ENCODE measurements at places on chromosomes 5 and 9.

GRCh38 chr5:82290908-82291307 lies 12.8 kb upstream of the RPS23 start:
- DNase-seq = no peak

DNA sequence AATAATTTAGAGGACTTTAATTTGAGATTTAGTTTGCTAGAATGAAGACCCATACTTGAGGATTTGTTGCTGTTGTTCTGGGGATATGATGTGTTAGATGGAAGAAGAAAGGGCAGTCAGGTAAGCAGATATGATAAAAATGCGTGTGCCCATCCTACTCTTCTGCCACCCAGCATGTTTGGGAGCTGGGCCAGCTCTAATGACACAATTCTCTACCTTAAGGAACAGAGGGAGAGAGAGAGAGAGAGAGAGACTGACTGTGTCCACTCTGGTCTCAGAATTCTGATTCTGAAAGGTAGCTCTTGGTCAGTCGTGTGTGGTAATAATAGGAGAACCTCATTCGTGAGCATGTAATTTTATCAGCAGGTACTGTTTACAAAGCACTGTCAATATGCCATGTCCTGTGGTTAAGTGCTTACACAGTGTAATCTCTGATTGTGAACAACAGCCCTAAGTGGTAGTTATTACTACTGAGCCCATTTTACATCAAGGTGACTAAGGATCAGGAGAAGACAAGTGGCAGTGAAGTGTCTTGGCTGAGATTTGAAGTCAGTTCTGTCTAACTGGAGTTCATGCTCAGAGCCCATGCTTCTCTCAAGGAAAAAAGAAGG lies 307.4 kb upstream of the SEMA6A start:
- no peak for DNase-seq

- DNase-seq = no peak
Observed at GRCh38 chr9:132249123-132249522, 87.3 kb downstream of the NTNG2 start.

DNA sequence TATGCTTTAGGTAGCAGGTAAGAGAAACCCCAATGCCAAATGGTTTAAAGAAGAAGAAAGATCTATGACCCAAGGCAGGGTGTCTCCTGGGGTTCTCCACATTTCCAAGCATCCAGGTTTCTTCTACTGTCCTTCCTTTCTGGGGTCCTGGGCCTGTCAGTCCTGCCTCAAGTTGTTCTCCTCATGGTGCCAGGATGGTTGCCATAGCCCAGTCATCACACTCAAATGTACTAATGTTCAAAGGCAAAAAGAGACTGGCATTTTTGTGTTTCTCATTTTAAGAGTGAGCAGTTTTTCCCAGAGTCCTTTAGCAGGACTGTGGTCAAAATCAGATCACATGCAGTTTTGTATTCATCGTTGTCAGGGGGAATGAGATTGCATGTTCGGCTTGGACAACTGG lies 59.9 kb upstream of the BOD1 start:
- DNase-seq = no peak

DNA sequence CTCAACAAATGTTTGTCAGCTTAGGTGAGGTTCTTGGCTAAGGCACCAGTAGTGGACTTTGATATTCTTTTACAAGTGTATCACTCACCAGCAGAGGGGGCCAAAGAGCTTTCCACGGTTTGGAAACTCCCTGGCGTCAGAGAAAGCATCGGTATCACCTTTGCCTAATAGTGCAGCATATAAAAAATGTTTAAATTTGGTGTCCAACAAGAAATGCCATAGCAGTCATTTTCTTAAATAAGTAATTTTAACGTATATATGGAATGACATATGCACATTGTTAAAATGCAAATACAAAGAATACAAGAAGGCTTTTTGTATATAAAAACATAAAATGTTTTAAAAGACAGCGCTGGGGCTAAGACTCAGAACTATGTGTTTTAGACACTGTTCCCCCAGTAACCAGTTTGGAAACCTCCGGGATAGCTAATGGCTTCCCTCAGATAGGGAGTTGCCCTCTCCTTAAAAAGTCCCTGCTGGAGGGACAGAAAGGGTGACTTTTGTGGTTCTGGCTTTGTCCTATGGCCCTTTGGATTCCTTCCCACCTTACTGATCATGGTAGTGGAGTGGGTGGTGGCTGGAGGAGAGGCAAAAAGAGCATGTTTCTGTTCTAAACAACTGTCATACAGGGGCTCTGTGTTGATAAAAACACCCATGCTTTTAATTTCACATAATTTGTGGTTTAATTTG lies 124.6 kb downstream of the GPBP1 start:
- peak; percentile 42 for DNase-seq

DNA sequence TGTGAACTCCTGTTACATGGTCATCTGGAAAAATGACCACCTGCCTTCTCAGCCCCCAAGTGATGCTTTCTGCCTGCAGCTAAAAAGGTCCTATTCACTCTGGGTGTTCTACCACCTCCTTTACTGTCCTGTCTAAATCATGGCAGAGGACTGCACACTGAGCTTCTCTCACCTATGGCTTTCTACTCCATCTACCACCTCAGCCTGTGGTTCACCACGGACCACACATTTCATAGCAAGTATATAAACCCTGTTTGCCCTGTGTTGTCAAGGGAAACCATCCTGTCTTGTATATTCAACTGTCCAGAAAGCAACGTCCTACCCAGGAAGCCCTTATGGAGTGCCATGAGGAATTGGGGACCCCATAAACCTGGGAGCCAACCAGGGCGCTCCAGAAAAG lies 167.4 kb upstream of the ITGA1 start:
- no peak for DNase-seq

DNA sequence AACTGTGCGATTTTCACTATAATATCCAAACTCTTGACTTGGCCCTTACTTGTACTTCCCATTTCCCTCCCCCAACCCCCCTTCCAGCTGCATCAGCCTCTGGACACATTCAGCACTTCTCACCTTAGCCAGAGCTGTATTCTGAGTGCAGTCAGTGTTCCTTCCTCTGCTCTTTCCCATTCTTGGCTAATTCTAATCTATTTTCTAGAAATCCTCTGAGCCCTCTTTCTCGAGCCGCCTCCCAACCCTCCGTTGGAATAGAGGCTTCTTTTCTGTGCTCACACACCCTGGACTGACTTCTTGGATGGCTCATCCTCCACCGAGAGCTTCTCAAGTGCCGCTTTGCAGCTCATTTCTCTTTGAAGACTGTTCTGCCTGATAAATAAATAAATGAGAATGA lies 188.8 kb downstream of the NTRK2 start:
- no peak for DNase-seq

- no peak for DNase-seq
Observed at GRCh38 chr5:133230823-133231578, 179.2 kb downstream of the HSPA4 start.

DNA sequence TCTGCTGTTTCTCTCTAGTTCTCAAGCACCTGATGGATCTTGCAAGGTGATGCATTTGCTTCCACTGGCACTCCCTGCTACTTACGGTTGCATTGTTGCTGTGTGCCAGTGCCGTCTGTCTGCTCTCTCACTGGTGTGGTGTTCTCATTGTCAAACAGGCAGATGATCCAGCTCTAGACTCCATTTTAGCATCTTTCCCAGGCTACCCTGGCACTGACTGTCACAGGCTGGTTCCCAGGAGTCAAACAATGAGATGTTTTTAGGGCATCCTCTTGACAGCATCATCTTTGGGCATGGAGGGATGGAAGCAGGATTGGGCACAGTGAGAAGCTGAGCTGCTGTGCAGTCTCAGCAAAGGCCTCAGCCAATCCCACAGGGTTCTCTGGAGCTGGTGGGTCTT lies 12.9 kb downstream of the MTRR start:
- DNase-seq = no peak

DNA sequence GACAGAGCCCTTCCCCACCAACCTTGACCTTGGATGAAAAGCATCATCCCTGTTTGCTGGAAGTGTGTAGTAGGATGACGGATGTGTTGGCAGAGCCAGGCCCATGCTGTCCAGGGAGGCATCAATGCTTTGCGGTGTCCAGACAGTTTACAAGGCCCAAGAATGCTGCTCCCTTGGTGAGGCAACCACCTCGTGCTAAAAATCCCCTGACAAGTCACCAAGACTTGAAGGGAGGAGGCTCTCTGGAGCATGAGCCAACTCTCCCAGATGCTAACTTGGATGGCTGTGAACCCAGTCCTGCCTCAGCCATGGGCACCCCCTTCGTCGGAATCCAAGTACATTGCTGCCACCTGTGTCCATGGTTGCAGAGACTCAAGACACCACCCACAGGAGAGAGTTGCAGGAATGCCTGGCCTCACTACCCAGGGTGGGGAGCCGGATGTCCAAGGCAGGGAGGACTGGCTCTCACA lies 9.5 kb upstream of the NKD2 start:
- no peak for DNase-seq

DNA sequence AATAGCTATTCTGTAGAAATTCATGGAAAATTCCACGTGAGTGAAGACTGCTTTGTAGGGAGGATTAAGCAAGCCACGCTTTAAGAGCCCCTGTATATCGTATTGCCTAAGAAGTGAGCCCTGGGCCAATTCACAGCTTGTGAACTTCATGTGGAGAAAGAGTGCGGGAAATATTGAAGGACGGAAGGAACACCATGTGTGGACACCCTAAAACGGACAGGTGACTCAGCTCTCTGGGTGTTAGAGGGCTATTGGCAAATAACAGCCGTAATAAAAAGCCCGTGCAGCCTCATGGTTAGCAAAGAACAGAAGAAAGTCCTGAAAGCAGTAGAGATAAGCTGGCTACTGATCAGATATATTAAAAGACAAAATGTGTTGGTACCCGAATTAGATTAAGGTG lies 26.4 kb downstream of the ZNF366 start:
- no peak for DNase-seq

- DNase-seq = no peak
Observed at GRCh38 chr9:131657037-131657377, 82.9 kb downstream of the RAPGEF1 start.

Data from GM13977 (cell line).